EH (cell line): ENCODE measurements at places on chromosomes 2 and 18.

DNA sequence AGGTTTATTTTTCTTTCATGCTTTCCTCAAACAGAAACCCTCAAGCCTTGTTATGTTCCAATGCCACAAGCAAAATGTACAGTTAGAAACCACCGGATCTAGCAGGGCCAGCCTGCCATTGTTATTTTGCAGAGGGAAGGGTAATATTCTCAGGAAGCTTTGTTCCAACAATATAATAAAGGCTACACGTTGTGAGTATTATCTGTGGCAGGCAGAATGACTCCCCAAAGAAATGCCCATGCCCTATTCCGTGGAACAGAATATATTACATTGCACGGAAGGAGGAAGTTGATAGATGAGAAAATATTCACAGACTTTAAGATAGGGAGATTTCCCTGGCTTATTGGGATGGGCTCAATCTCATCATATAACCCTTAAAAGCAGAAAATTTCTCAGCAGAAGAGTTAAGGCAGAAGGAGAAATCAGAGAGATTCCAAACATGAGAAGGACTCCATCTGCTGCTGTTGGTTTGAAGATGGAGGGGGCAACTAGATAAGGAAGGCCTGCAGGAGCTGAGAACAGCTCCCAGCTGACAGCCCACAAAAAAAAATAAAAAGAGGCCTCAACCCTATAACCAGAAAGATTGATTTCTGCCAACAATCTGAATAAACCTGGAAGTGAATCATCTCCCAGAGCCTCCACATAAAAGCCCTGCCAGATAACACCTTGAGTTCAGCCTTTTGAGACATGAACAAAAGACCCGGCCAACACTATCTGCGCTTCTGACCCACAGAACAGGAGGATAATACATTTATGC lies 466.6 kb downstream of the LPIN1 start:
- DNase-seq: no peak

DNA sequence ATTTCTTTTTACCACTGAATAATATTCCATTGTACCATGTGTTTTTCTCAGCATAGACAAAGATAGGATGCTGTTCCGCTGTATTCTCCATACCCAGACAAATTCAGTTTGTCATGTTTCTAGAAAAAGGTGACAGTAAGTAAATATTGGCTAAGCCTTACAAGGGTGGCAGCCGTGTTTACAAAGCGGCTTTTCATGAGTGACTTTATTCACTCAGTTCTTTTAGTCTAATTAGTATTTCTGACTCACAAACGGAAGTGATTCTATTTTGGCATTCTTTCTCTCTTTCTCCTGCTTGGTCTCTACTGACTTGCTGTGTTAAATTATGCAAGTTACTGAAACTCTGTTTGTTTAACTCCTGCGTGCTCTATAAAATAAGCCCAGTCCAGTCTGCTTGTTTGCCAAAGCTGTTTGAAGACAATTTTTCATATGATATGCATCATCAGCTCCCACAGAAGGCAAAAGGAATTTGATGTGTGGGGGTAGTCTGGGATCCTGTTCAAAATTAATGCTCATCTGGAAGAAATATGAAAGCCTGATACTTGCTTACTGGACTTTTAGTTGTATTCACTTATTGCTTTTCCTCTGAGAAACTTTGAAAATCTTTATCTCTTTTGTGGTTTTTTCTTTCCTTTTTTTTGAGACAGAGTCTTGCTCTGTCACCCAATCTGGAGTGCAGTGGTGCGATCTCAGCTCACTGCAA lies 2.3 kb upstream of the PLEKHH2 start:
- peak; percentile 88 for DNase-seq

DNA sequence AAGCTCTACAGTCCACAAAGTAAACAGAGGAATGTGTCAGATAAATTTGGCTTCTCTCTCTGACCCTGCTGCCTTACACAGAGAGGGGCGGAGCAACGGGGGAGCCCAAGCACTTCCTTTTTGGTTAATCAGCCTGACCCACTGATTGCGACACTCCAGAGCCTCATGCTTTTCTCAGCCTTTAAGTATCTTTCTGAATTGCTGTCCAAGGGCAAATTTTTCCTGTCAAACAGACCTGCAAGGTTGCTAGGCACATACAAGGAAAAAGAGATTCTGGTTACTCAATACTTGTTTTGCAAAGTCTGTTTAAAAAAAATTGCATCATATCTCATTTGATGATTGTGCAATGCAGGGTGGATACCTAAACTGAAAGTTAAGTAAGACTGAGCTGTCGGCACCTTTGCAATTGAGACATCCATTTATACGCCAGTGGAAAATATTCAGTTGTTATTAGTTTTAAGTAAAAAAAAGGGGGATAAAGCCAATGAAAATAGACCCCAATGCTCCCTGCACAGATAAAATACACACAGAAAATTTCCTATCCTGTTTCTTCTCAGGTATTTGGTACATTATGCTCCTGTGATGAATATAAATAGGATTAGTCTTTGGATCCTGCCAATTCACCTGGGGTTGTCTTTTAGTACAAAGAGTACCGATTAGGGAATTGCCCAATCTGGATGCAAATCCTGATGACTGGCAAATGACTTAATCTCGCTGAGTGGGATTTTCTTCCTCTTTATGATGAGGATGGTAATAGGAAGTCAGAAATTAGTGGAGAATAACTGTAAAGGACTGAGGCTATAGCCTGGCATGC lies 260.2 kb upstream of the TRIB2 start:
- DNase-seq: peak; percentile 96

DNA sequence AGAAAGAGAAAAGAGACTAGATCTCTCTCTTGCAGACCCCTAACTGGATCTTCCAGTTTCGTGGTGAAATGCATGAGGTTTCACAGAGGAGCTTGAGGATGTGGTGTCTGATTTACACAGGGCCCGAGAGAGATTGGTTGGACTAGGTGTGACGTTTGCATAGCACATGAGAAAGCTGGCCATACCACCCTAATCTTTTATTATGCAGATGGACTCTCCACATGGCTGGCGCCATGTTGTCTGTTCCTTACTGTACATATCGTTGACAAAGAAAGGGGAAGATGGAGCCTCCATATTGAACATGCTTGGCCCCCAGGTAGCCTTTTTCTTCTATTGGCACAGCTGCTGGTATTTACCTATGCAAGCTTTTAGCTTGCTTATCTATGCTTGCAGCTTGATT lies 27.5 kb upstream of the PGAP1 start:
- no peak for DNase-seq

- peak; percentile 22 for DNase-seq
Measured at GRCh38 chr18:76274468-76275289, 220.4 kb downstream of the ZNF516 start.

GRCh38 chr2:63218800-63219526 lies 168.3 kb downstream of the OTX1 start:
- no peak for DNase-seq

GRCh38 chr2:136225950-136226835 lies 108.2 kb upstream of the CXCR4 start:
- DNase-seq: no peak

DNA sequence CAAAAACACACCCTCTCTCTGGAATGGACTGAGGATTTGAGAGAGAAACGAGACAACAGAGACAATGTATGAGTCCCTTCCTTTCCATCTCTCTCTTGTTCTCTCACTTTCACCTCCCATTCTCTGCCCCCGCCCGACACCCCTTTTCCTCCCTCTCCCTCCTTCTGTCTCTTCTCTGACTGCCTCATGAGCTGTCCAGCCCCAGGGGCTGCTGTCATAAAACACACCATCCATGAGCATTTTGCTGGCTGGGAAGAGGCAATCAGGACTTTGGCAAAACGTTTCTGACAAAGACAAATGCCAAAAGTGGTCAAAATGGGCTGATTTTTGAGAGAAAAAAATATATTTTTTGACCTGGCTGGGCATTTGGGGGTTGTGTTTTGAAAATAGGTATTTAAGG lies 377.2 kb downstream of the EN1 start:
- DNase-seq: no peak

- DNase-seq: no peak
Measured at GRCh38 chr2:241970716-241971115, 101.2 kb downstream of the RTP5 start.

- DNase-seq: no peak
Measured at GRCh38 chr2:120988051-120988699, 252.5 kb downstream of the GLI2 start.

DNA sequence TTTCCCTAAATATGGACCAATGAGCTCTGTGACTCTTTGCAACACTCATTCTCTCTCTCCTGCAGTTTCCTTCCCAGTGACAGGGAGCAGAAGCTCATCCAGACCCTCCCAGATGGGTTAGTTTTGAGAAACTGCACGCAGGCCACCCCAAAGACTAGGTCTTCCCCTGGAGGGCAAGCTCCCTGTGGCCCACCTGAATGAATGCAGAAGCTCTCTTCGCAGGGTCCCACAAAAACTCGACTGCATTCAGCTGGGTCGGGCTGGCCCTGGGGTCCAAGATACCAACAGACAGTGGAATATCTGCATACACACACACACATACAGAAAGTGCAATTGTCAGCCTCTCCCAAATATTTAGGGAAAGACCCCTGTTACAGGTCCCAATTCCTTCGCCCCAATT lies 37.0 kb downstream of the TFCP2L1 start:
- DNase-seq: no peak

GRCh38 chr2:40360652-40361051 lies 91.2 kb downstream of the SLC8A1 start:
- peak; percentile 33 for DNase-seq
